ENCODE measurements at places on chromosomes 12 and 14.
A peak's percentile ranks its signal among the peaks of the same experiment; 100 is the strongest.

DNA sequence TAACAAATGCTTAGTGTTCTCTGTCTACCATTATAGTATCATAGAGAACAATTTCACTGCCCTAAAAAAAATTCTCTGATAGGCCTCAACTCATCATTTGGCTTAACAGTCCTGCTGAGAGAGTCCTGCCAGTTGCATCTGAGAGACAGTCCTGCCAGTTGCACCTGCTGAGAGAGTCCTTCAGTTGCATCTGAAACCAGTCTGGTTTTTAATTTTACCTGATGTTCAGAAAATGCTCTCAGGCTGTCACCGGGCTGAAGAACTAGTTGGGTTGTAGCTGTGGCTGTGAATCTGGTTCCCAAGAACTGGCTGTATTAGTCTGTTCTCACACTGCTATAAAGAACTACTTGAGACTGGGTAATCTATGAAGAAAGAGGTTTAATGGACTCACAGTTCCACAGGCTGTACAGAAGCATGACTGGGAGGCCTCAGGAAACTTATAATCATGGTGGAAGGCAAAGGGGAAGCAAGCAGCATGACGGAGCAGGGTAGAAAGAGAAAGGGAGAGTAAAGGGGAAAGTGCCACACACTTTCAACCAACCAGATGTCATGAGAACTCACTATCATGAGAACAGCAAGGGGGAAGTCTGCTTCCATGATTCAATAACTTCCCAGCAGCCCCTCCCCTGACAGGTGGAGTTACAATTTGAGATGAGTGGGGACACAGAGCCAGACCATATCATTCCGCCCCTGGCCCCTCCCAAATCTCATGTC is 51.6 kb downstream of the PRKCH start:
- no peak for DNase-seq

GRCh38 chr12:71128191-71128788 is 29.5 kb downstream of the TSPAN8 start:
- no peak for DNase-seq

- DNase-seq, result no peak
Observed at GRCh38 chr12:109779382-109779781, 53.8 kb downstream of the TRPV4 start.

DNA sequence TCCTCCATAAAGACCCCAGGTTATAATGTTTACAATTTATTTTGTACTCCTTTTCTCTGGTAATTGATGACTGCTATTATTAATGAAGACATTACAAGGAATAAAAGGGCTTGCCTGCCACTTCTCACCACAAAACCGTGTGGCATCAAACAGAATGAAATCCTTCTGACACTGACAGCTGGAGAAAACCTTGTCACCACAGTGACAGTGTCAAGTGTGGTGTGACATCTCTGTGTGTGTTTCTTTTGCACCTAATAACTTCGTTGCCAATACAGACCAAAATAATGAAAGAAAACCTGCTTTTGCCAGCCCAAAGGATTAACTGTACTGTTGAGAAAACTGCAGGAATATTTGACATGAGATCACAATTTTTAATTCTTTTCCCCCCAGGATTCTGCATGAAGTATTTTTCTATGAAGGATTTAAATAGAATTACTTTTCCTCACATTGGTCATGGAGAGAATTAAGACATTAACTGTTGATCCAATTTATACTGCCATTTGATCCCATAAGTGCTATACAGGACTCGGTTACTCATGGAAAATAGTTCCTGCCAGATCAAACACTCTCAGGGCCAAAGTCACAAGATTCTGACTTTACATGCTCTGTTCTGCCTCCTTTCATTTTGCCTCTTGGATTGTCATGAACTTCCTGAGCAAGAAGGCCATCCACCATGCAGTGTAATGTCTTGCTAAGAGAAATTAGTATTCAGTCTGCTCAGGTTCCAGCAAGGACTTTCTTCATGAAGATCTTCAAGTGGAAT is 60.4 kb upstream of the IFNG-AS1 start:
- no peak for DNase-seq

DNA sequence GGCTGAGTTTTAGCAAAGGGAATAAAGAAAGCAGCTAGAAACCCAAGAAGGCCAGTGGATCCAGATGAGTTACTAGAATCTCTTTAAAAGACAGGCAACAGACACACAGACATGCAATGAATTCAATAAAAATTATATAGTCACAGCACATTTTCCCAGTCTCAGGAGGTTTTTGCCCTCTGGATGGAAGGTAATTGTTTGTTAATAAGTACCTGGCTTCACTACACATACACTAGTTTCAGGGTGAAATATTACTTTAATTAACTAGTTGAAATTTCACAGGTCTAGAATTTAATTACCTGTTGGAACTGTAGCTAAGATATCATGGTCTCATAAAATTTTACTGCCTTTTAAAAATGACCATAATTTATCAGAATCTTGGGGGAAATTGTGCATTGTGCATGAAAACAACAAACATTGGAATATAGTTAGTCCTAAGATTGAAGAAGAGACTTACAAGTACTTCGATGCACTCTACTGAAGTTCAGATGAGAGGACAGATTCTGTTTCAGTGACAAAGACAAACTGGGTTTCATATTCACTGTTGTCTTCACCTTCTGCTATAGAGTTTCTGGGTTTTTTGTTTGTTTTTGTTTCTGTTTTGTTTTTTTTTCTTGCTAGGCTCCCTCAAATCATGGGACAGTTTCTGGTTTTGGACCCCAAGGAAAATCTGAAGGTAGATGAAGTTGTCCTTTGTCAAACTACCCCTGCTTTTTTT is 277.0 kb upstream of the GARIN6 start:
- peak; percentile 22 for DNase-seq

- no peak for DNase-seq
Observed at GRCh38 chr14:101905614-101906013, 58.8 kb upstream of the DYNC1H1 start.

DNA sequence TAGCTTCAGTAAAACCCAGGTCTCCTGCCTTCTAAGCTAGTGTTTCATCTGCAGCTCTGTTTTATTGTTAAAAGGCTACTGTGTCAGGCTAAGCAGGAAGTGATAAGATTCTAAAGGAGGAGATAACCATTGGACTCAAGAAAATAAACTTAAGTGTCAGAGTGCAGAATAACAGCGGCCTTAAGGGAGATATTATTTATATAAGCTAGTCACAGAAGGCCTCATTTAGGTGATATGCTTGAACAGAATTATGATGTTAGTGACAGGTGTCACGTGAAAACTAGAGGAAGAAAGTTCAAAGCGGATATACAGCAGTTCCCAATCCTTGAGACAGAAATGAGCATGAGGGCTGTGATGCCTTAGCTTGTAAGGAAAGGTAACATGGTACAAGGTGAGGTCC is 373.4 kb downstream of the FOXG1 start:
- no peak for DNase-seq

- DNase-seq, result no peak
Observed at GRCh38 chr14:98704441-98704840, 567.6 kb downstream of the BCL11B start.

GRCh38 chr14:55356913-55357312 is 54.7 kb downstream of the ATG14 start:
- DNase-seq, result no peak

DNA sequence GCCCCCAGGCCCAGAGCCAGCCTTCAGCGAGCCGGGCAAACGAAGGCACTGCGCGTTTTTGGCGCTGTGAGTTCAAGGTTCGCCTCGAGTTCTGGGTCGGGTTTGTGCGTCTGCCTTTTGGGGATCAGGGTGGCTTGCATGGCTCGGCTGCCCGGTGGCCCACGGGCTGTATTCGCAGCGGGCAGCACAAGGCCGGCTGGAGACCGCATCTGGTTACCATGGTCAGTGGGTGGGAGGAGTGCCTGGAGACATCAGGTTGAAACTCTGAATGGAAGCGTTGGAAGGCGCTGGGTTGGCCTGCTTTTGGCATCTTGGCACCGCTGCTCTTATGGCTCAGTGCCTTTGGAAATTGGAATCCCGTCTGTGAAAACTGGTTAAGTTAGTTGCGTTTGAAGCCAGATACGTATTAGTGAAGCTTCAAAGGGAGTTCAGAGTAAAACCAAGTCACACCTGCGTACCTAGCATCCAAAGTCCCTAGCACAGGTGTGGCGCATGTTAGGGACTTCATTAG is 50.9 kb downstream of the SNAPC1 start:
- DNase-seq, result no peak

- peak; percentile 7 for DNase-seq
Observed at GRCh38 chr14:31205681-31206535, 1.7 kb downstream of the HECTD1 start.

- DNase-seq, result no peak
Observed at GRCh38 chr12:109824731-109825130, 8.5 kb downstream of the TRPV4 start.

DNA sequence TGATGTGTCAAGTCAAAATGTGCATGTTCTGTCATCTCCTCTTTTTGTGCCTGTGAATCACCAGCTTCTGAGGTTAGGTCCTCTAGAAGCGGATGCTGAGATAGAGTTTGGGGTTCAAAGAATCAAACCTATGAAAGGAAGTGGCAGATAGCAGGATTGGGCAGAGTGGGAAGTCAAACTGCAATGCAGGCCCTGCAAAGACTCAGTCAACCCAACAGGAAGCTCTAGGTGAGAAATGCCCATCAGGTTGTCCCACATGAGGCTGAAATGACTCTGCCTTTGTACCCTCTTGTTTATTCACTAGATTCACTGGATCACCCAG is 4.5 kb upstream of the MIA2 start:
- DNase-seq, result no peak

GRCh38 chr14:98943907-98944306 is 328.1 kb downstream of the BCL11B start:
- DNase-seq, result no peak

DNA sequence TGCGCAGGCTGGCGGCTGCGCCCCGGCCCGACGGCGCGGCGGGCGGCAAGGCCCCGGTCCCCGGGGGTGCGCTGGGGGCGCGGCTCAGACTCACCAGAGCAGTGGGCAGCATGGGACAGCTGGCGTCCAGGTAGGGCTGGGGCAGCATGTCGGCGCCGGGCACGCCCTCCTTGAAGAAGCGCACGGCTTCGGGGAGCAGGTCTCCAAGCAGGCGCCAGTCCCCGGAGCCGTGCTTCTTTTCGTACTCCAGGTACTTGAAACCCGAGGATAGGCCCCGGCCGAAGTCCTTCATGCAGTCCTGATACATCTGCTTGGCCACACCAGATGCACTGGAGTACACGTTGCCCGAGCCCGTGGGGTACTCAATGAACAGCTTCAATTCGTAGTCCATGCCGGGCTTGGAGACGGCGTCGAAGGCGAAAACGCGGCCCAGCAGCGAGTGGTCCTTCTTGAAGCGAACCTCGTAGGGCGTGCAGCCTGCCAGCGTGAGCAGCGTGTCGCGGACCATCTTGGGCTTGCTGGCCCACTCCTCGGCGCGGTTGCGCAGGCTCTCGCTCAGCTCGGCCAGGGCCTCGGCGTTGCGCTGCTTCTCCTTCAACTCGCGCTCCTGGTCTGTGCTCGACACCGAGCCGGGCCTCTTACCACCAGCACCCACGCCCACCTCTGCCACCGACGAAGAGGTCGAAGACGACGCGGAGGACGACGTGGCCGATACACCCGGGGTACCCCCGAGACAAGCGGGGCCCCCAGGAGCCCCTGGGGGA is 2.2 kb downstream of the IRF2BPL start:
- DNase-seq, result no peak

- no peak for DNase-seq
Observed at GRCh38 chr12:12282761-12283425, 16.0 kb upstream of the LRP6 start.

- DNase-seq, result no peak
Observed at GRCh38 chr12:105177208-105177607, 58.8 kb downstream of the APPL2 start.

- no peak for DNase-seq
Observed at GRCh38 chr12:87142342-87142741, 886.2 kb upstream of the MGAT4C start.

DNA sequence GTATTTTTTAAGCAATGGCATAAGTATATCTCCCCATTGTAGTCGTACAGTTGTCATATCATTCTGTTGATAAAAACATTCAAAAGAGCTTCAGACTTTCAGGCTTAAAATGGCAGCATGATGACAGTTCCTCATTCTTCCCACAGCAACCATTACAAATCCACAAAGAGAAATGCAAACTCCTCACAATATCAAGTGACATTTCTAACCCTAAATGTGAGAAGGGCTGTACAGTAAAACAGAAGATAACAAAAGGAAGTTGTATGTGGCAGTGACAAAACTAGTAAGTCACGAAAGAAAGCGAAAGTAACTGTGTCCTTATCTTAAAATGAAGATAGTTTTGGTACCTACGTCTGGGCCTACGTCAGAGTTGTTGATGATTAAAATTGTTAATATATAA is 46.7 kb downstream of the GXYLT1 start:
- peak; percentile 30 for DNase-seq

DNA sequence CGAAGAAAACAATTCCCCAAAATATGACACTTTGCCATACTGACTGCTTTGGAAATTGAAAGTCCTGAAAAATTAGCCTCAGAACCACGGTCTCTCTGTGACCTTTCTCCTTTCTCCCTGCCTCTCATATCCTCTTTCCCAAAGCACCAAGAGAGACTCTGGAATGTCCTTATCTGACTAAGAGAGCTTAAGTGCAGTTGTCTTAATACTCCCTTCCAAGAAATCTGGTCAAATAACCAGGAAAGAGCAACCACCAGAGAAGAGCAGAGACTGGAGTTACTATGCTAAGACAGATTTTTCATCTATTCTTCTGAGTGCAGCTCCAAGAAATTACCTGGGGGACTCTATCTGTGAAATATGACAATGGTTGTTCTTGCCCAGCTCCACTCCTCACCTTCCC is 10.5 kb upstream of the BTG1 start:
- no peak for DNase-seq

GRCh38 chr14:86823581-86823980 is 1169.4 kb downstream of the GALC start:
- DNase-seq, result no peak

DNA sequence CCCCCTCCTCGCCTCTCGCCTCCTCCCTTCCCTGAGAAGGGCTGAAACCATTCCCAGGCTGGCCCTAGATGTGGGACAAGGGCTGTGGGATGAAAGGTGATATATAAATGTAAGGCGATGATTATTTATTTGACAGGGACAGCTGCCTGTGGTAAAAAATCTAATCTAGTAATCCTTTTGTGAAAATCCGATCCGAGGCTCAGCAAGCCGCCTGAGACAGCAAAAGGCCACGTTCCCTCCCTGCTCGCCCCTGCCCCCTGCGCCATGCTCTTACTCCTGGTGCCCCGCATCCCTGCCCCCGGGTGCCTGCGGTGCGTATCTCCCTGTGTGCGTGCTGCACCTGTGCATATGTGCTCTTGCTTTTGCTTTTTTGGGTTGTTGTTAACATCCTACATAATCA is 65.2 kb downstream of the TSPAN9 start:
- DNase-seq, result no peak

DNA sequence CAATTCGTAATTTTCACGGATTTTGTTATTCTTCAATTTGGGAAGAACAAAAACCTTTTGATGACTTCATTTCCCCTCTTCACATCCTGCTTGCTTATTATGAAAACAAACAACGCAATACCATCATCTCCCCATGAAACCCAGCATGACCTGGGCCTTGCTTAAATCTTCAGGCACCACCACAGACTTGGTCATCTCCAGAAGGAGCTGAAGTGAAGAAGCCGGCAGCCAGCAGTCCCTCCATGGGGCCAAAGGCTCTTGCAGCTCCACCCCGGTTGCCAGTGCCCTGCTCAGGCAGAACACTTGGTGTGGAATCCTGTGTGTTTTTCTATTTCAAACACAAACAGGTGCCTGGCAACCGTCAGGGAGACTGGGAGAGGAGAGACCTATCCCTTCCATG is 982.9 kb upstream of the TMEM132C start:
- no peak for DNase-seq

GRCh38 chr12:94405413-94406116 is 54.1 kb downstream of the CEP83 start:
- peak; percentile 51 for DNase-seq
